ENCODE measurements at places on chromosomes 4 and X.
A peak's percentile ranks its signal among the peaks of the same experiment; 100 is the strongest.

GRCh38 chr4:100826067-100826466, 308.2 kb upstream of the EMCN start:
- DNase-seq = no peak

DNA sequence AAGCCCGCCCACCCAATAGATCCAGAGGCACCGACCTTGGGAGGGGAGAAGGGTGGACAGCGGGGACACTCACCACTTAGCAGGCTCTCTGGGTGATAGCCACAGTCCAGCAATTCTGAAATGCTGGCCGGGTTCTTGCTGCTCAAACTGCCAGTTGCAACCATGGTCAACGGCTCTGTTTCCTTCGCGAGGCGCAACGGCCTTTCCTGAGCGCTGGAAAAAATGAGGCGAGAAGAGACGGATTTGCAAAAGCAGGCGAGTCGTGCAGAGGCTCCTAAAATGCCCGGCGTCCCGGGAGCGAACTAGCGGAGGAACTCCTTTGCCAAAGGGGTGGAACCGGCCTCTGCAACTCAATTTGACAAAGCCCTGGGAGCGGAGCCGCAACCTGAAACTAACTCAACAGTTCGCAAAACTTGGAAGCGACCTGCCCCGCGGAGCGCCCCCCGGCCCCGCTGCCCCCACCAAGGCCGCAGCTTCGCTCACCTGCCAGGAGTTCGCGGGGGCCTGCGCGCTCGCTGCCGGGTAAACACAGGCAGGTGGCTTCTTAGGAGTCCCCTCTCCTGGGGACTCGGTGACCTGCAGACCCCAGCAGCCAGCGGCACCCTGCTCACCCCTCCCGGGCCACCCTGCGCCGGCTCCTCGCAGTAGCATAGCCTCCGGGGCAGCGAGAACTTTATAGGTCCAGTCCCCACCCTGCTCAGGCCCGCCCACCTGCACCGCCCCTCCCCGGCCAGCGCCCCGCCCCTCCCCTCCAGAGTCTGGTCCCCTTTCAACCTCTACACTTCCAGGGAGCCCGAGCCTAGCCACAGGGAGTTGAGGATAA, at the start of gene DDIT4L:
Gene DDIT4L, minus strand, starts transcription at position 649 of the 823 bp plus-strand sequence. Its CDS starts 485 bp downstream, at position 164.
- DNase-seq = no peak

DNA sequence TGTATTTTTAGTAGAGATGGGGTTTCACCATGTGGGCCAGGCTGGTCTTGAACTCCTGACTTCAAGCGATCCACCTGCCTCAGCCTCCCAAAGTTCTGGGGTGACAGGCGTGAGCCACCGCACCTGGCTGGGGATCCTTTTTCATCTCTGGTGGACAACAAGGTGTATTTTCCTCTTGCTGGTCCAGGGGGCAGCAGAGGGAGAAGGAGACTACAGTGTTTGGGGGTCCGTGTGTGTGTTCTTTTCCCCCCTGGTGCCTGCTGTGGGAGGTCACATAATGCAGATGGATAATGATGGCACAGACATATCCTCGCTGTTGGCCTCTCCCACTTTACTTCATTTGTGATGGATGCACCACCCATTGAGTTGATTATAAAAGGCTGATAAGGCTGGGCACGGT, 39.0 kb upstream of the CD99 start:
- no peak for DNase-seq

- no peak for DNase-seq
Observed at GRCh38 chrX:110044346-110045249, 41.7 kb downstream of the TMEM164 start.

DNA sequence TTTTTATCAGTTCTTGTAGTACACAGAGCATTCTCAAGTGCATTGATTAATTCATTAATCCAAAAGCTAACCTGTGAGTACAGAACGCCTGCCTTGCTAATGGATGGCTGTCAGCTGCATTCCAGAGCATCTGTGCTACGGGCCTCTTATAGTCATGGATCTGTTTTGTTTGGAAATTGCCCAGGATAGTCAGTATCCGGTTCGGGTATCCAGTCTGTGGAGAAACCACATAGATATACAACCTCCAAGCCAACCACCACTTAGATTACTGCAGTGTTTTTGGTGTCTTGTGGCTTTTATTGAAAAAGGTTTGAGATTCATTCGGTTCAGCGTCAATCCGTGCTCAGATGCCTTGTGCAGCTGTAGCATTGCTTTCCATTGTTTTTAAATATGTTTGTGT, 4.0 kb downstream of the LAP3 start:
- DNase-seq = no peak

- no peak for DNase-seq
Observed at GRCh38 chr4:89482926-89483595, 175.5 kb upstream of the GPRIN3 start.

DNA sequence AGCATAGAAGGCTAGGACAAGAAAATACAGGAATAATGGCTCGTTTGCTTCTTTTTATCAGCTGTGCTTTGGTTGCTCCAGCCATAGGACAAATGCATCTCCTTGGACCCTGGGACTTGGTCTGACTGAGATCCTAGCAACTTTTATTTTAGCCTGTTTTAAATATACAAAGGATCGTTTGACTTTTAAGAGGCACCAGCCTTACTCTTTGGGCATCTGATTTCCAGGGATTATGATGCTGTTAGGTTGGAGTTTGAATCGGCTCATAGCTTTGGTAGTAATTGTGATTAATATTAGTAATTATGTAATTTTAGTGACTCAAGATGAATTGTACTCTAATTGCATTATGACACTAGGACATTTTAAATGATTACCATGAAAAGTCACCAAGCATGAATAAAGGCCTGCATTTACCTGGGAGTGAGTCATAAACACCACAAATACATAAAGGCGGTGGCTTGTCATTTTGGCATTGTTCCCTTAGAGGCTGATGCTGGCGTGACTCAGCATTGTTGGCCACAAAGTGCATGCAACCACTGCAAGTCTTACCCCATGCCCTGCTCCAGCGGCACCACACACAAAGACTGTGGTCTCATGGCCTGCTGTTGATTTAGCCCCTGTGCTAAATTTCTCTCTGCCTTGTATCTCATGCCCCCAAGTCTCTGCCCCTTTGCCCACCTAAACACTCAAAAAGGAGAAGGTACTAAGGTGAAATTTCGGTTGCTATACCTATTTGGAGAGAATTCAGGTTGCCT, 12.4 kb downstream of the GPAT3 start:
- DNase-seq = peak; percentile 68

DNA sequence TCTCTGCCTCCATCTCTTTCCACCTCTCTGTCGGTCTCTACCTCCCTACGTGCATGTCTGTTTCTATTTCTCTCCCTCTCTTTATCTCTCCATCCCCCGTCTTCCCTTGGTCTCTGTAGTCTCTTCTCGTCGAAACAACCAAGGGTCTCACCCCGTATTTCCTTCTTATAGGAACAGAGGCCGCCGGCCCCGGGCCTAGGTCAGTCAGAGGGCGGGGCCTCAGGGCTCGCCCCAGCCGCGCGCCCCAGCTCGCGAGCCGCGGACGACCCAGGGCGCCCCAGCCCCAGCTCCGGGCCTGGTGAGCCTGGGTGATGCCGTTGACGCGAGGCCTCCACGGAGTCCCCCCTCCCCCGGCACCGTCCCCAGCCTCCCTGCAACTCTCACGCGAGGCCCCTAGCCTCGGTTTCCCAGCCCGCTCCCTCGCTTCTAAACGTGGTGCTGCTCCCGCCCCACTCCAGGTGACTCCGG, 6.6 kb downstream of the TIMM17B start:
- DNase-seq = no peak

DNA sequence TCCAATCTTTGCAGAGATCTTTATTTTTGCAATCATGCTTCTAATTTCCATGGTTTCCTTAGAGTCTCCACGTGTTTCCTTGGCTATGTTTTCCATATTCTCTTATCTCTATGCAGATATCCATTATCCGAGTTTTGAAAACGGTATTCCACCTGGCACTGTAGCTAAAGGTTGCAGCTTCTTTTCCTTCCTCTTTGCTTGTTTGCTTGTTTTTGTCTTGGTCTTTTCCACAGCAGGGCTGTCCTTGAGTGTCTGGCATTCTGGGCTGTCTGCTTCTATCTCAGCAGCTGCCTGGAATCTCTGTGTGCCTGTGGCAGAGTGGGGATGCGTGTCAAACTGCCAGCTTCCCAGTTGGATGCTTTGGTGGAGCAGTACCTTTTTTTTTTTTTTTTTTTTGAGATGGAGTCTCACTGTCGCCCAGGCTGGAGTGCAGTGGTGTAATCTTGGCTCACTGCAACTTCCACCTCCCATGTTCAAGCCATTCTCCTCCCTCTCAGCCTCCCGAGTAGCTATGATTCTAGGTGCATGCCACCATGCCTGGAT, 46.9 kb downstream of the WFS1 start:
- DNase-seq = no peak

- DNase-seq = no peak
Observed at GRCh38 chr4:30714408-30715031, 5.6 kb upstream of the PCDH7 start.

GRCh38 chr4:169185133-169185956, 85.4 kb downstream of the SH3RF1 start:
- no peak for DNase-seq

DNA sequence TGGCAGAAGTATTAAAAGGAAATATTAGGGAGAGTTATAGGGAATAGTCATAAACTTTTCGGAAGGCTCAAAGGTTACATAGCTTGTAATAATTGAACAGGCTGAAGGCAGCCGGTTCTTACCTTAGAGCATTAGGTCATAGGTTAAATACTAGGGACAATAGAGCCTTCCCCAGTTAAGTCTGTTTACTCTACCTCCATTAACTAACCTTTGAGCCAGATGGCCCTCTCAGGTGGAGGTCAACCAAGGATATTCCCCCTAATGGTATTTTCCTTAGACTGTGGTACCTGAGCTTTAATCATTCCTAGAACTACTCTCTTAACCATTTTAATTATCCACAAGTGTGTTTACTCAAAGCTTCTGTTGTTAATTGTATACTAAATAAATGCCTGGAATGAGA, 920.9 kb upstream of the PABPC4L start:
- DNase-seq = no peak

DNA sequence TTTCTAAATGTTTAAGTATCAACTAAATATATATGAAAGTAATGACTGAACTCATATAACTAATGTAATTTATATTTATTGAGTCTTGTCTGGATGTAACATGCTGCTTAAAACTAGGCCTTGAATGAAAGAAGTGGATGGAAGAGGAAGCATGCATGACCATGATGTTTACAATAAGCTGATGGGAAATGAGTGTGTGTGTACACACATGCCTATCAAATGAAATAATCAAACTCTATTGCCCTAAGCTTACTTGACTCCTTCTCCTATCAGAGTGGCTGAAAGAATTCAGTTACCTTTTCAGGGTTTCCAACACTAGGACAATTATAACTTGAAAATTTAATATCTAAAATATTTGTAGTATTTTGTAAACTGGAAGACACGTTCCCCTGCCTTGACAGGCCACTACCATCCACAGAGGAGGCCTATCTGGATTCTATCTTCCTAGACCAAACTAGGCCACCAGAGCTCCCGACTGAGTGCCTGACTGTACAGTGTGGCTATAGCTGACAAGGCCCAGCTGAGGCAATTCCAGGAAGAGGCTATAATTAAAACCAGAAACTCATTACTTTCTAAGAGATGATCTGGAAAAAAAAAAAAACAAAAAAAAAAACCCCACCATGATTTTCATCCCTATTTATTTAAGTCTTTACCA, 7.6 kb downstream of the ARSJ start:
- DNase-seq = no peak

DNA sequence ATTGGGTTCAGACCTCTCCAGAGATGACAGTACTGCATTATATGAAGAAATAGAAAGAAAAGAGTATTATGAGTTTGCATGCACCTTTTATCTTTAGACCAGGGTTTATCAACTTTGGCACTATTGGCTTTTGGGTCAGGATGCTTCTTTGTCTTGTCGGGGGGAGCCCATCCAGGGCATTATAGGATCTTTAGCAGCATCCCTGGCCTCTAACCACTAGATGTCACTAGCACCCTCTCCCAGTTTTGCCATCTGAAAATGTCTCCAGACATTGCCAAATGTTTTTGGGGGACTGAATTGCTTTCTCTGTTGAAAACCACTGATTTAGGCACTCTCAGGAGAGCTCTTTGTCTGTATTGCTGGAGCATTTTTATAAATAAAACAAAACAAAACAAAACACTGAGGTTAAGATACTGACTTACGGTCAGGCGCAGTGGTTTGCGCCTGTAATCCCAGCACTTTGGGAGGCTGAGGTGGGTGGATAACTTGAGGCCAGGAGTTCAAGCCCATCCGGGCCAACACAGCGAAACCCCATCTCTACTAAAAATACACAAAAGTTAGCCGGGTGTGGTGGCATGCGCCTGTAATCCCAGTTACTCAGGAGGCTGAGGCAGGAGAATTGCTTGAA, 23.6 kb downstream of the CA5B start:
- no peak for DNase-seq

DNA sequence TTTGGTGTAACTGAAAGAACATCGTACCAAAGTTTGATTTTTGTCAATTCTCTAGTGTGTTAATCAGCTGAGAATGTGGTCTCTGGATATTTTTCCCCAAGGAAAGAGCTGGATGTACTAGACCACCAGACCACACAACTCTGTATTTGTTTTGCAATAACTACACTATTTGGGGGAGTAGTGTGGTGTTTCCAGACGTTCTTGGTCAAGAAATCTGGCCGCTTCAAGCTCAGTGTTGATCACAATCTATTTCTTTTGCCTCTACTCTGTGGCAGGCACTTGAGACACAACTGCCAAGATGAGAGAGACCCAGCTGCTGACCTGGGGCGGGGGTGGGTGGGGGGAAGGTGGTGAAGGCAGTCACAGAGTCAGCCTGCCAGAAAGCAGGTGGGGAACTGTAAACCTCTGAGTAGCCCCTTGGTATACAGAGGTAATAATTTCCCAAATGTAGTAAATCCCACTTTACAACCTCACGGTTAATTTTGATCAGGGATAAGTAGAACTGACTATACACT, 30.6 kb downstream of the PTTG2 start:
- DNase-seq = no peak

- DNase-seq = no peak
Observed at GRCh38 chrX:15451913-15452312, 41.2 kb downstream of the PIR start.

DNA sequence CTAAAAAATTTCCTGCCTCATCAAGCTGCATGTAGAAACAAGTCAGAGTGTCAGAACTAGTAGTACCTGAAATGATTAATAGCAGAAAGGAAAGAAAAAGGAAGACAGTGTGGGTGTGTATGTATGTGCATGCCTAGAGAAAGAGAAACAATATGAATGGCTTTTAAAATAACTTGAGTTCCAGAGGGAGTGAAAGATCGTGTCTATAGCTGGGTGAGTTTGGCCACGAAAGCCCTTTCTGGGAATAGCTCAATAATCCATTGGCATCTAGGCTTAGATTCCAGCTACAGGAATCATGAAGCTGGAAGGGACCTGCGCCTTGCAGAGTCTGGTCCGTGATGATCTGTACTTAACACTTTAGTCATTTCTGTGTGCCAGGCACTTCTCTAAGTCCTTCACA, 195.6 kb downstream of the RAPGEF2 start:
- DNase-seq = no peak

DNA sequence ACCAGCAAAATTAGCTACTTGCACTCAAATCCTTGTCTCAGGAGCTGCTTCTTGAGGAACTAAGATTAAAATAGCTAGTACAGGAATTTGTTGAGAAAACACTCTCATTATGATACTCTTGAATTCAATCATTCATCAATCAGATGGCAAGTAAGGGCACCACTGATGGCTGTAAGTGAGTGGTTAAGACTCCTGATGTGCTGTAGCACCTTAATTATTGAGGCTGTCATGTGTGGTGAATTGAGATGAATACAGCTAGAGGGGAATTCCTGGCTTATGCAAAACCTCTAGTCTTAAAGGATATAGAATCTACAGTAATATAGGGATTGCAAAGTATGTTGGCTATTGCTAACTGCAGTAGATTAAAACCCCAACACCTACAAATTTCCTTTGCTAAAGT, 509.1 kb downstream of the IQCM start:
- no peak for DNase-seq
